Kidney epithelial cell (primary cell): ENCODE measurements at places on chromosomes 3 and 15. TPM values are rescaled to one million over a fixed set of nuclear protein-coding genes. Genes with fewer than 3 reads are reported as not detected.

Gene MYD88
- 36.5 and 71.2 TPM in 2 replicates for total RNA-seq

Gene CP
- 0.07 TPM in 1 of 2 replicates, not detected in the other for total RNA-seq

Gene FAM107A
- 0.63 TPM in 1 of 2 replicates, not detected in the other for total RNA-seq

Gene P2RY1
- total RNA-seq: 0.41 and 0.58 TPM in 2 replicates

Gene CORO2B
- total RNA-seq: 17.9 and 19.8 TPM in 2 replicates

Gene LMOD3
- total RNA-seq: not detected in 2 replicates

Gene INKA1
- total RNA-seq: not detected in 2 replicates

Gene UBE3A
- total RNA-seq: 46.3 and 52.9 TPM in 2 replicates

Gene CCR1
- total RNA-seq: 0.07 TPM in 1 of 2 replicates, not detected in the other

Gene PIERCE2
- total RNA-seq: 1.8 and 5.2 TPM in 2 replicates

Gene CXCR6
- not detected in 2 replicates for total RNA-seq

Gene POLQ
- 1.3 and 2.0 TPM in 2 replicates for total RNA-seq

Gene RETNLB
- total RNA-seq: not detected in 2 replicates

Gene IL17RB
- total RNA-seq: 0.04 and 0.27 TPM in 2 replicates

Gene ARGFX
- total RNA-seq: not detected in 2 replicates

Gene SCN11A
- 0.04 and 0.27 TPM in 2 replicates for total RNA-seq

DNA sequence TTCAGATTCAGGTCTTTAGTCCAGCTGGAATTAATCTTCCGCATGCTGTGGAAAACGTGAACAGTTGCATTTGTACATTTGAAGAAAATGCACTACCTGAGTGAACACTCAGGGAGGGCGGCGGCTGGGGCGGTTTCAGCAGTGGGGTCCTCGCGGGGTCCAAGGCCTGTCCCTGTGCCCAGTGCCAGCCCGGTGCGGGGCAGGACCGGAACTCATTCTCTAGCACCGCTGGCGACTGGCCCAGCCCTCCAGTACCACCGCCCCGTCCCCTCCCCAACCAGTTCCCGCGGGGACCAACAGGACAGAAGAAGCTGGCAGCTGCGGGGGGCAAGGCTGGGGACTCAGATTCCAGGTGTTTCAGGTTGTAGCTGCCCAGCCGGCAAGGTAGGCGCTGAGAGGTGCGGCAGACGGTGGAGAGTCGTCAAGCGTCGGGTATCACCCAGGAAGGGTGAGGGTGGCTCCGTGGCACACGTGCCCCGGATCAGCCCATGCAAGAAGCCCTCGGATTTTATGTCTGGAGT is 72.2 kb upstream of the ARNT2 start:
- DNase-seq: no peak

GRCh38 chr3:114058646-114059045 is 2.1 kb downstream of the QTRT2 start:
- DNase-seq: no peak

- no peak for DNase-seq
Observed at GRCh38 chr3:18216996-18217395, 208.1 kb downstream of the SATB1 start.

DNA sequence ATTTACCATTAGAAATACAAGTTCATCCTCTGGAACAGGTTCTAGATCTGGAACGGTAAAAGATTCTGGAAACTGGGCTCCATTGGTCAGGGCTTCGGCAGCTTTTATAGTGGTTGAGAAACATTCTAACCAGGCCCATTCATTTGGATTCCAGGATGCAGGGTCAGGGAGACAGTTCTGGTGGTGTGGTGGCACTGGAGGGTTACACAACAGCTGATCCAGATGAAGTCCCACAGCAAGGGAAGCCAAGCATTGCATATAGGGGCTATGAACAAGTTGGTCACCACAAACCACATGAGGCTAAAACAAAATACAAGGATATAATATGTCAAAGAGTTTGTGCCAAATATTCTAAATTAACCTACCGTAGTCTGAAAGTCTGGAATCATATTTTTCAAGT is 43.0 kb downstream of the FBXL22 start:
- DNase-seq: no peak

GRCh38 chr3:114499976-114500375 is 206.1 kb downstream of the TIGIT start:
- DNase-seq: no peak

GRCh38 chr3:157407769-157408168 is 28.9 kb upstream of the PTX3 start:
- DNase-seq: no peak

DNA sequence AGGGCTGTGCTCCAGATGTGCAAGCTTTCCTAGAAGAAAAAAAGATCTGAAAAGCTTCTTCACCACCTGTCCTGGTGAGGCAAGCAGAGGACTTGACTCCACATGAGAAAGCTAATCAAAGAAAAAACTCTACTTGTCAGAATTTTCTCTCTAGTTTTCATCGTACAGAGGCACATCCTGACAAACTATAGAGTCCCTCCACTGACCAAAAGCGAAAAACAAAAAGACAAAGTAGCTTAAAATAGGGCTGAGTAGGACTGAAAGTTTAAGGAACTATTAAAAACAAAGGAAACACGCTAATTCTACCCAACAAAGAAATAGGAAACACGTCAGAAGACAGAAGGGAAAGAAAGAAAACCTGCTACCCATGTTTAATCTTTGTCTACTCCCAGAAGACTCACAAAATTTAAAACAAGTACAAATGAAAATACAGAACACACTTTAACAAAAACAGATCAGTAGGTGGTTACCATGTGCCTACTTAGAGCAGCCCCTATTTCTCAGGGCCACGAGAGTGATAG is 26.5 kb downstream of the NANOGP8 start:
- DNase-seq: no peak

DNA sequence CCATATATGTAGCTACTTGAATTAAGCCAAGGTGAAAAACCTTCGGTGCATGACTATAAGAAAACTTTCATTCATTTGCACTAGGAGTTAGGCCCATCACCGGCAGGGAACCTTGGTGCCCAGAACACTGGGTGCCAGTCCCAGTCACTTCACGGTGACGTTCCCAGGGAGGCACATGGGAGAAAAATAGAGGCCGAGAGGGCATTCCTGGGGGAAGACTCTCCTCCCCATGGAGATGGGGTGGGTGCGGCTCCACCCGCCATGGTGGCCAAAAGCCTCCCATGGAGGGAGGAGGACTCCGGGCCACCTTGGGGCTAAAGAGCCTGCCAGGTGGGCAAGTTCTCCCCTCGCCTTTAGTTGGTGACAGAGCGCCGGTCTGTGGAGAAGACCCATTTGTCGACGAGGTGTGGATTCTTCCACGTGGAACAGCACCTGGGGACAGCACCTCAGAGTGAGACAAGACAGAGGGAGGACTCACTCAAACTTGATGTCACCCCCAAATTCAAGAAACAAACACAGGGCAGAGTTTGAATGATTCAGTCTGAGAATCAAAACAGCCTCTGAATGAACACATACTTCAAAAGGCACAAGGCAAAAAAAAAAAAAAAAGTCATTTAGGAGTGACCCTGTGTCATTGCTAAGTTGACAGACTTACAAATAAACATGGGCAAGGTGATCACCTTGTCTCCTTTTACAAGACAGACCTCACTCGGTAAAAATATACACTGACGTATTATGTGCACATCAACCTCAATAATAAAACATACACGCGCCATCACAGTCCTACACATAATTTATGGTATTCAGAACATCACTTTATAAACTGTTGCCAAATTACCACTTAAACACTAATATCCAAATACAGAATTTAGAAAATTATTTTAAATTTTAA is 38.6 kb downstream of the ZXDC start:
- DNase-seq: no peak

DNA sequence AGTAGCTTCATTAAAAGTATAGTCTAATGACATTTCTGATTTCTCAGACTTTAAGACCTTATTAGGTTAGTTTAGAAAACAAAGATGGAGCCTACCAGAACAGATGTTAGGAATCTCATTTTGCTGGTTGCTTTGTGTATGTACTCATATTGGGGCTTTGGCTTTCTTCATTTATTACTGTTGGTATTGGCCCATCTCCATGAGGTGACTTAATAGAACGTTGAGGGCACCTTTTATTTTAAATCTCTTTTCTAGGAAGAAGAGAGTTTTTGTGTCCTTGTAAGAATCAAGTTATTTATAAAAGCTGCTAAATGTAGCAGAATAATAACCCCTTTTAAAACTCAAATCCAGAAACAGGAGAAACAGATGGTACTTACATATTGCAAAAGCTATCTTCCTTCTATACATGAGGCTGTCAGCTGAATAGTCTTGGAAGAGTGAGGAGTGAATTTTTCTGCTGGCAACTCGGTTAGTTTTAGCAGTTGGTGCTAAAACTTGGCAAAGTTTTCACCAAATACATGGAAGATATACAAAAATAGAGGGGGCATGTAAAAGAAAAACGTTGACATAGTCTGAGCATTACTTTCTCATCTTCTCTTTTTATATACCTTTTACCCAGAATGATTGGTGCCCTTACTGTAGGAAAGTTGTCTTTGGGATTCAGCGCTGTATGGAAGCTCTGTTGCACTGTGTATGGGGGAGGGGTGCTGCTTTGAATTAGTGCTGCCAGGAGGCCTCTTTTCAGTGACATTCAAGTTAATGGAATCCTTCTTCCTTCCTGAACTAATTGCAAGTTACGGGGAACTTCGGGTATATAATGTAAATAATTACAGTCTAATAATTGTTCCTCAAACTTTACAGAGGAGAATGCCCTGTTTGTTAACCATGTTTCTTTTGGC is 35.8 kb downstream of the CTNNB1 start:
- no peak for DNase-seq

GRCh38 chr15:95368755-95369601 is 961.5 kb upstream of the NR2F2 start:
- DNase-seq: no peak

DNA sequence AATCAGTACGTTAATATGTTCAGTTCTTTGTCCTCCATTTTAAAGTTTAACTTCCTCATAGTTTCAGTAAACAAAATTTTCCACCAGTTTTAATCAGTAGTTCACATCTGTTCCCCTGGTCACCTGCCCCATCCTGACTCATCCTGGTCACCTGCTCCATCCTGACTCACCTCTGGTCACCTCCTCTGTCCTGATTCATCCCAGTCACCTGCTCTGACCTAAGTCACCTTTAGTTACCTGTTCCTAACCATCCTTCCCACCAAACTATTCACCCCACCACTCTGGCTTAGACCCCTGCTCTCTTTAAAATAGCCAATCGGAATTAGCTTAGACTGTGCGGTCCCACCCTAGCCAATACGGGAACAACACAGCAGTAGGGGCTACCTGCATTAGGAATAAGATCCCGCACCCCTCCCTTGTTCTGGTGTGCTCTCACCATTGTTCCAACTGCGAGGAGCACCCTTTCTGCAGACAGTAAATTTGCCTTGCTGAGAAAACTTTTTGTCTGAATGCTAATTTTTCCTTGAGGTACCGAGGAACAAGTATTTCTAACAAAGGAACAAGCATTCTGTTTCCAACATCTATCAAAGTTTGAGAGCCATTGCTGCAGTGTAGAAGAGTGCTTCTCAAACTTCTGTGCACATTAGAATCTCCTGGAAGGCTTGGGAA is 169.3 kb downstream of the ADAMTS17 start:
- DNase-seq: no peak

- DNase-seq: no peak
Observed at GRCh38 chr3:53949541-53949940, 57.9 kb upstream of the SELENOK start.
